ENCODE measurements at places on chromosomes 5 and 9.
A peak's percentile ranks its signal among the peaks of the same experiment; 100 is the strongest.

DNA sequence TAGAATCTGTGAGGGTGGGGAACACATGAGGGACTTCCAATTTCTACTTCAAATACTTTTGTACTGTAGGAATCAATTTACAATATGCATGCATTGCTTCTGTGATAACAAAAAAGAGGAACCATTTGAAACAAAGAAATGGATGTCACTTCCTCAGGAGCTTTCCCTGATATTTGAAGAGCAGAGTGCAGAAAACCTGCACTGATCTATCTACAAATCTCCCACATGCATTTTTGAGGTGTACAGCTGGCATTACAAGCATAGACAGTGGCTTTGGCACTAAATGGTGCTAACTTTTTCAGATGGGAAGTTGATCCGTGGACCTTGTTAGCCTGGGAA lies 27.7 kb downstream of the YIPF5 start:
- no peak for DNase-seq

DNA sequence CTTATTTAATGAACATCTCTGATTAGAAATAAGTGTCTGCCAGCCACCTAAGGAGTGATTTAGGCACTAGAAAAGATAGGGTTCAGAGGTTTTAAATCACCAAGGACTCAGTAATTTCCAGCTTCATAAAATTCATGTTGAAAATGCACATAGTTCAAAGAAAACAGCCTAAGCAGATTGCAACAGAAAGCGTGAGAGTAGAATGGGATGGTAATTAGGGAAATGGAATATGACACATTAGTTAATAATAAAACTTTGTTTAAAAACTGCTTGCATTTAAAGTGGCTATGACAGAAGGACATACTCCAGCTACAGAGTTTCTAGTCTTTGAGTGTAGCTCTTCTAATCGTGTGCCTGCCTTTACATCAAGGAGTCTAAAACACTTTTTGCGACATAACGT lies 490.8 kb downstream of the TLE4 start:
- no peak for DNase-seq

GRCh38 chr5:148397968-148398595 lies 14.3 kb downstream of the FBXO38 start:
- DNase-seq = no peak

GRCh38 chr9:132768932-132769905 lies 99.0 kb downstream of the GTF3C4 start:
- peak; percentile 58 for DNase-seq

GRCh38 chr9:84751921-84752320 lies 82.4 kb downstream of the NTRK2 start:
- no peak for DNase-seq

DNA sequence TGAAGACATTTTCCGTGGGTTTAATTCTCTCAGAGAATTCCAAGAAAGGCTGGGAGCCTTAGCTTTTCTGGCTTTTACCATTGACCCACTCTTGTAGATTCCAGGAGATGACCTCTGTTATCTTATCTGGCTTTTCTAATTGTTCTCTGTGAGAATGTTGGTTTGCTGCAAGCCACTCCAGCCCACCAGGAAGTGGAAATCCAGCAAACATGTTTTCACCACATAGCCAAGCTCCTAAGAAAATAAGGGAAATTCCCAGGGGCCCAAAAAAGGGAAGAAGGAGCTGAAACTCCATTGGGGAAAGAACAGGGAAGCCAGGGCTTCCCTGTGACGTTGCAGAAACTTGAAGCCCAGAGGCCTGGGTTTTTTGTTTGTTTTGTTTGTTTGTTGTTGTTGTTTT lies 19.7 kb downstream of the GPR107 start:
- no peak for DNase-seq

- DNase-seq = no peak
Observed at GRCh38 chr9:127058645-127059021, 63.8 kb downstream of the ANGPTL2 start.
